ENCODE measurements at places on chromosomes 12 and 14.

- DNase-seq = no peak
Observed at GRCh38 chr12:131617596-131618302, 93.1 kb upstream of the SFSWAP start.

DNA sequence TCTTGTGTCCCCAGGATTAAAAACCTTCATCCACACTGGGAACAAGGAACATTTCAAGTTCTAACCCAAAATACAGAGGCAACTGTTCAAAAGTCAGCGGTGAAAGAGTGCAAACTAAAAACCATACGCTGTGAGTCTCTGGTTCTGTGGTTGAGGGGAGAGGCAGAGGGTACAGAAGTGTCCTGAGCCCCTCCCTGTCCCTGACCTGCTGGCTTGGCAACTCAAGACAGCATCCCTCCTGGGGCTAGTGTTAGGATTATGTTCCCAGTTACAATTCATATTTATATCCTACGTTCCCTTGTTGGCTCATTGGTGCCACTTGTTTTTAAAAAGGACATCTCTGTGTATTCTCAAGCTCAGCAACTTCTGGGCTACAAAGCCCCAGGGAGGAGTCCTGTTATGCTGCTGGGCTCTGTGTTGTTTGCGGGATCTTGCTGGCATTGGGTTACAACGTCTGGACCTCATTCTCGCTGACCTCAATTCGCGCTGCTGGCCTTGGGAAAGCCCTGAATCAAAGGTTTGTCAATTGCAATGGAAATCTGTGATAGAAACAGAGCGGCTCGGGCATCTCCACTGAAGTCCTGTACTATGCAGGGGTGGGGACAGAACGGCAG lies 420.8 kb downstream of the FUT8 start:
- DNase-seq = no peak

GRCh38 chr12:106647793-106648514 lies 65.2 kb downstream of the RFX4 start:
- DNase-seq = no peak

- peak; percentile 77 for DNase-seq
Observed at GRCh38 chr14:83874662-83875061, 1655.3 kb upstream of the FLRT2 start.

All from mesenchymal stem cell (in vitro differentiated cells and primary cell).